Cardiac septum (tissue), 1 donor: ENCODE measurements at places on chromosomes 1 and 21. TPM values are rescaled to one million over a fixed set of nuclear protein-coding genes. Genes with fewer than 3 reads are reported as not detected.
A peak's percentile ranks its signal among the peaks of the same experiment; 100 is the strongest.

DNA sequence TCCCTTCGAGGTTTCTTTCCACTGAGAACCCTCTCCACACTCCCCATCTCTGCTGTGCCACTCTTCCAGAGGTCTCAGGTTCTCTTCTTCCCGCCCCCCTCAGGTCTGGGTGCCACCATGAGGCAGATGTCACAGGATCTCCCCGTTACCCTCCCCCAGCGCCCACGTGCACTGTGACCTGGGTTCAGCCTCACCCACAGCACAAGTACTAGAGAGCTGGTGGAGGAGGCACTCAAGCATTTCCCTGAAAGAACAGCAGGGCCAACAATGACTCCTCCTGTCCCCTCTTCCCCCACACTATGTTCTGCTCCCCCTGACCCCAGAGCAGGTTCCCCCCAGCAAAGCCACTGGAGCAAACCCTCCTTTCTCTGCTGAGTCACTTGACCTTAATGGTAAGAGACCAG lies 14.3 kb downstream of the PLEKHA6 start:
- DNase-seq, result no peak

GRCh38 chr1:93675931-93676330 lies 5.7 kb downstream of the BCAR3 start:
- DNase-seq, result peak; percentile 22

DNA sequence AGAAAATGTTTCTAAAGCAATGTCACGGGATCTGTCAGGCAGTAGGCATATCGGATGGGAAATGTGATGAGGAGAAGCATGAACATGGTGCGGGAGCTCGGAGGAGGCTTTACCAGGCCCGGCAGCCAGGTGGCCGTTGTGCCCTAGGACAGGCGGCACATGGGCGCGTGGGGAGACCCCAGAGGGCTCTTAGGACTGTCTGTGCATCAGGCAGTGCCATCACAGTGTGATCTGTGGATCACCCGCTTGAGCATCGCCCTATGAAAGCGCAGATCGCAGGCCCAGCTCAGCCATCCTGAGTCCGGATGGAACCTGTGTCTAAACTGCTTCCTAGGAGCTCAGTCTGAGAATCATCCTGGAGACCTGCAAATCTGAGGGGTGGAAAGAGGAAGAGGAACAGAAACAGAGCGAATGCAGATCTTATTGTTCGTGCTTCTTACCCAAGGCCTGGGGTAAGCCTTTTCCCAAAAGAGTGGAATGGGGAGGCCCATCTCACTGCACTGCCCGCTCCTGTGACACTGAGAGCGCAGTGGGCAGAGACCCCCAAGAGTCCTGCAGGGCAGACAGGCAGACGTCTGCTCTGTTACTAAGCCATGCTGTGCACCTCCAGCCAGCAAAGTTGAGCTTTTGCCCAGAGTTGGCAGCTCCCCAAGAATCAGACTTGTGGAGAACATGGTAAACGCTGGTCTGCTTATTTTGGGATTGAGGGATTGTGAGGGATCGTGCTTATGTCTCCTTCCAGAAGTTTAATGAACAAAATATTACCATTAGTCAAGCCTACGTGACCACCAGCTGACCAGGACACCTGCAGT lies 251.0 kb downstream of the RHOU start:
- DNase-seq, result peak; percentile 76

ARHGEF10L gene
- total RNA-seq, result 59.8 TPM

LCE1C gene
- not detected for total RNA-seq

CLCN6 gene
- 26.3 TPM for total RNA-seq

SLC35A3 gene
- 9.8 TPM for total RNA-seq
